ENCODE measurements at places on chromosomes 16 and 17.

DNA sequence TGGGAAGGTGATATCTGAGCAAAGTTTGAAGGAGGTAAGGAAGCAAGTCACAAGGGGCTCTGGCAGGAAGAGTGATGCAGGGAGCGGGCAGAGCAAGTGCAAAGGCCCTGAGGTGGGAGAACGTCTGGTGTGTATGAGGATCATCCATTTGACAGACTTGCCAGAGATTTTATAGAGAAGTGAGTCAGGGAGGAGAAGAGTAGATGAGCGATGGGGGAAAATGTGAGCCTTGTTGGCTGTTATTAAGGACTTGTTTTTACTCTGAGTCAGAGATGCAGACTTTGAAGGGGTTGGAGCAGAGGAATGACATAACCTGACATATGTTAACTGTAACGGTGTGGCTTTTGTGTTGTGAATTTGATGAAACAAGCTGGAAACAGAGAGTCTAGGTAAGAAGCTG is 3.5 kb upstream of the CLEC10A start:
- no peak for DNase-seq

GRCh38 chr17:39628655-39629493 is 2.1 kb downstream of the PPP1R1B start:
- no peak for DNase-seq

DNA sequence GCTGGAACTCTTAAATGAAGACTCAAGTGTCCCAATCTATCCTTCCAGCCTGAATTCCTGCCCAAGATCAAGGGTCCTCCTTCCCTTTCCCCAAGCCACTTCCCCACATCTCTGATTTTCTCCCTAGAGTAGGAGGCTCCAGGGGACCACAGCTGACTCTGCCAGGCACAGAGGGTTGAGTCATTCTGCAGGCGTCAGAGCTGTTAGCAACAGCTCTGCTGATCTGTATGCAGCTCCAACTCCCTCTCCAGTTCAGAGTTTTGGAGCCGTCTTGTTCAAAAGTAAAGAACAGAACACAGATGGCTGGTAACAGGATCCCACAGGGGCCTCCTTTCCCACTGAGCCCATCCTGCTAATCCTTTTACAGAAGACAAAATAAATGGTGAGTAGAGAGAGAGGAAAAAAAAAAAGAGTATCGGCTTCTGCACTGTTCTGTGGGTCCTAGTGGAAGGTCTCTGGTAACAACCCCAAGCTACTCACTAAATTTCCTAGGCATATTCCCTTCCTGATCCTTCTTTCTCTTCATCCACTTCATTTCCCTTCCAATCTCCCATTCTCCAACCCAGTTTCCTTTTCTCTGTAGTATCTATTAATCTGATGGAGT is 13.4 kb upstream of the TAOK1 start:
- no peak for DNase-seq

- DNase-seq = no peak
Measured at GRCh38 chr17:7835814-7836595, 2.0 kb downstream of the KDM6B start.

- no peak for DNase-seq
Measured at GRCh38 chr17:78651554-78651953, 74.4 kb upstream of the DNAH17 start.

DNA sequence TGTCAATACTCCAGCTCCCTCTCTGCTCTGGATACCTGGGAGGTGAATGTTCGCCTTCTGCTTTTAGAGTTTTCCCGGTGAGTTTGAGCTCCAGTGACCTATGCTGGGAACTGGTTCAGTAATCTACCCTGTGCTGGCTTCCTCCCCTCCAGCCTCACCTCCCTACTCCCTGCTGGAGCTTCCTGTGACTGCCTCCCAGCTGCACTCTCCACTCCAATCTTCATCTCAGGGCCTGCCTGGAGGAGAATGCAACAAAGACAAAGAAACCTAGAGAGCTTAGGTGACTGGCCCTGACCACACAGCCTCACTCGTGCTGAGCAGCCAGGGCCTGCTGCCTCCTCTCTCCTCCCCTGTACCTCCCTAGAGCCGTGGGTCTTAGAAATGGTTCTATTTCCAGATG is 101.6 kb upstream of the FOXF1 start:
- no peak for DNase-seq

DNA sequence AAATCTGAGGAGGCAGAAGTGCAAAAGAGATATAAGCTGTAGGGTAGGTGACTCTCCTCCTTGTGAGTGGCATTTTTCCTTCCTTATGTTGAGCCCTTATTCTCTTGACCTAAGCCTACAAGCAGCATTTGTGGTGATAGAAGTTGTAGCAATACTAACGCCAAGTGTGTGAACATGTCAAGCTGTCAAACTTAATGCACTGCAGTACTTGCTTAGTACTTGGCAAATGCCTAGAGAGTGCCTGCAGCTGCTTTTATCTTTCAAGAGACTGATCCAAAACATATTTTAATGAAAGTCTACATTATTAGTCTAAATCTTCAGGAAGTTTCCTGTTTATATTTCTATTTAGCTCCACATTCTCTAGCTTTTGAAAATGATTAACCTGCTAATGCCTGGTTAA is 83.2 kb downstream of the CNTNAP4 start:
- no peak for DNase-seq

- no peak for DNase-seq
Measured at GRCh38 chr16:53546988-53547391, 44.0 kb upstream of the AKTIP start.

DNA sequence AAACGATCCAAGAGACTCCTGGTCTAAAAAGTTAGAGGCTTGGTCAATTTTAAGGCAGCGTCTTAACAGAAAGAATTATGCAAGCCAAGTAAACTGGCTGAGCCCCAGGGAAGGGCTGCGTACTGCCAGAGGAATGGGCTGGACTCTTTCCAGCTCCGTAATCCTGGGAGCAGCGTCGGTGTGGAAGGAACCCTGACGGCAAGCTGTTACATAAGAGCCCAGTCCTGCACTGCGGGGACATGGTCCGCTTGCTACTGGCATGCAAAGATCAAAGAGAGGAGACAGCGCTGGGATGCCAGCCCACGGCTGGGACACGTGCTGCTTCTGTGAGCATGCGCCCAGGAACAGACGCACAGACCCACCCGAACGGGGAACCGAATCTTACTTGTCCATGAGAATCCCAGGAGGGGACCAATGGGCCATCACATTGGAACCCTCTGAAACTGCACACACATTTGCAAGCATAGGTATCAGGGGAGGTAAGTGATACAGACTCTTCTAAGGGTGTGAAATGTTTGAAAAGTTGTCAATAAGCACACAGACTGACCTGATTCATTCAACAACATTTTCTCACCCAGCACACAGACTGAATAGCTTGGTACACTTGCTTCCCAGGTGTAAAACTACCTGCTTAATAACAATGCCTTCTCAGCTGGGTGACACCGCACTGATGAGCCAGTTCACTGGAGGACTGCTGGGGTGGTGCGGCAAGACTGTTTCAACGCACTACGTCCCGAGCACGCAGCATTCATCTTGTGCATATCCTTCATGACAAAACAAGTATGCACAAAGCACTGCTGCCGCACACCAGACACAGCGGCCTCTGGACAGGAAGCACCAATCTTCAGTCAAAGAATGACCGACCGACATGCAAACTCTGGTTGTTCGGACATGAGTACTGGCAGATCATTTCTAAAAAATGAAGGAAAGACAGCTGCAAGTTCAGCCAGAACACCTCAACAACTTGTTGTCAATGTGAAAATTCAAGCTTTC is 94.9 kb downstream of the ANKRD11 start:
- DNase-seq = no peak

GRCh38 chr17:28901866-28902818 is 737 bp downstream of the DHRS13 start:
- no peak for DNase-seq

- no peak for DNase-seq
Measured at GRCh38 chr16:79076047-79076767, 524.3 kb downstream of the MAF start.

DNA sequence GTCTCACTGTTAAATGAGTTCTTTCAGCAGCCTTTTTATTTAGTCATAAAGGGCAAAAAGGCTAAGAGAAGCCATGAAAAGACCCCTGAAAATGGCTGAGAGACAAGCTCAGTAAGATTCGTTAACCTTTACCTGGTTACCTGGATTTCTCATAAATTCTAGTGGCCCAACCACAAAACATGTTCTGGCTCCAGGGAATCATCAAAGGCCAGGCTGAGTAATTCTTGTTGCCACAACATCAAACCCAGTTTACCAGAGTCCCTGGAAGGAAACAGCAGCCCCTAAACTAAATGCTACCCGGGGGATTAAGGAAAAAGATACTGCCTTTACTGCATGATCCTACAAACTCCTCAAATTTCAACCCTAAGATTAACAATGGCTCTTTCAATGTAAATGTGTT is 15.8 kb downstream of the CYTH1 start:
- DNase-seq = no peak

- no peak for DNase-seq
Measured at GRCh38 chr16:5027086-5027485, 6.6 kb downstream of the NAGPA start.

DNA sequence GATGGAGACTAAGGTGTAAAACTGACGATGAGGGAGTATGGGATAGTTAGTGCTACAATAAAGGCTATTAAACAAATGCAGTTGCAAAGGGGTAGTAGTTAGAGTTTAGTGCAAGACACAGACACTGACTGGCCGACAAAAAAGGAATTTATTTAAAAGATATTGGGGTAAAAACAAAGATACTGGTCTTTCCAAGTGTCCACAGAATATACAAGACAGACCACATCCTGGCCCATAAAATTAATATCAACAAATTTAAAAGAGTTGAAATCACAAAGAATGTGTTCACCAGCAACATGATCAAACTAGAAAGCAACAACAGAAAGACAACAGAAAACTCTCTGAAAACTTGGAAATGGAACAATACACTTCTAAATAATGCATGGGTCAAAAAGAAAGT is 54.7 kb downstream of the CFDP1 start:
- no peak for DNase-seq

GRCh38 chr17:78154903-78155811 is 9.0 kb downstream of the C17orf99 start:
- no peak for DNase-seq

DNA sequence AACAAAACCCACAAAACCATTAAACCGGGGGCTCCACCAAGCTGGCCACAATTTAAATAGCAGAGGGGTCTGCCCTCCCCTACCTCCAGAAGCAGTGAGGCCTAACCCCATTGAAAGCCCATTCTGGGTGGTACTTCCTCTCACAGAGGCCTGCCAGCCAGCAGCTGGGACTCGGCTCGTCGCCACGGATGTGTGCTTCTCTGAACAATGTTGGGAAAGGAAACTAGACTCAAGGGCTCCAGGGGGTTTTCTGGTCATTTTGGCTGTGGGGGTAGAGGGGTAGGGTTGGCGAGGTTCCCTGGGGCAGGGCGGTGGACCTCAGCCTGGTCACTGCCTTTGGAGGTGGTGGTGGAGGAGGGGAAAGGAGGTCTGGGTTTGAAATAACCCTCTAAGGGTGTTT is 4.7 kb upstream of the PLCG2 start:
- DNase-seq = no peak

- no peak for DNase-seq
Measured at GRCh38 chr17:44872131-44872768, 24.6 kb downstream of the HIGD1B start.

DNA sequence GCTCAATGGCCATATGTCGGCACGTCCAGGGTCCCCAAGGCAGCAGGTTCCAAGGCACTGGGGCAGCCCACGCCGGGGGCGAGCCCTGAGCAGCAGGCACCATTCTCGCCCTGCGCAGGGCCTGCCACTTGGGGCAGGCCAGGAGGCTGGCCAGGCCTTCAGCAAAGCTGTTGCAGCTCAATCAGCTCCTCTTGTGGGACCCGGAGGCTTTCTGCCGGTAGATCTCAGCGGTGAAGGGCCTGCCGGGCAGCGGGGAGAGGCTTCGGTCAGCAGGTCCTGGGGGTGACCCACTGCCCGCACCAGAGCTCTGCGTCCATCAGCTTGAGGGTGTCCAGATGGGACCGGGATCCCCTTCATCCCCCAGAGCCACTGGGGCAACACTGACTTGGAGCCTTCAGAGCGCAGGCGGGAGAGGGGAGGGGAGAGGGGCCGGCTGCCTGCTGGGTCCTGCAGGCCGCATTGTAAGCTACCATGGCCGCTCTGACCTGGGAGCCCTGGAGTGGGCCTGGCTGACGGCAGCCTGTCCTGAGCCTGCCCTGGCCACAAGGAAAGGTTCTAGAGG is 9.5 kb upstream of the RASD1 start:
- no peak for DNase-seq

DNA sequence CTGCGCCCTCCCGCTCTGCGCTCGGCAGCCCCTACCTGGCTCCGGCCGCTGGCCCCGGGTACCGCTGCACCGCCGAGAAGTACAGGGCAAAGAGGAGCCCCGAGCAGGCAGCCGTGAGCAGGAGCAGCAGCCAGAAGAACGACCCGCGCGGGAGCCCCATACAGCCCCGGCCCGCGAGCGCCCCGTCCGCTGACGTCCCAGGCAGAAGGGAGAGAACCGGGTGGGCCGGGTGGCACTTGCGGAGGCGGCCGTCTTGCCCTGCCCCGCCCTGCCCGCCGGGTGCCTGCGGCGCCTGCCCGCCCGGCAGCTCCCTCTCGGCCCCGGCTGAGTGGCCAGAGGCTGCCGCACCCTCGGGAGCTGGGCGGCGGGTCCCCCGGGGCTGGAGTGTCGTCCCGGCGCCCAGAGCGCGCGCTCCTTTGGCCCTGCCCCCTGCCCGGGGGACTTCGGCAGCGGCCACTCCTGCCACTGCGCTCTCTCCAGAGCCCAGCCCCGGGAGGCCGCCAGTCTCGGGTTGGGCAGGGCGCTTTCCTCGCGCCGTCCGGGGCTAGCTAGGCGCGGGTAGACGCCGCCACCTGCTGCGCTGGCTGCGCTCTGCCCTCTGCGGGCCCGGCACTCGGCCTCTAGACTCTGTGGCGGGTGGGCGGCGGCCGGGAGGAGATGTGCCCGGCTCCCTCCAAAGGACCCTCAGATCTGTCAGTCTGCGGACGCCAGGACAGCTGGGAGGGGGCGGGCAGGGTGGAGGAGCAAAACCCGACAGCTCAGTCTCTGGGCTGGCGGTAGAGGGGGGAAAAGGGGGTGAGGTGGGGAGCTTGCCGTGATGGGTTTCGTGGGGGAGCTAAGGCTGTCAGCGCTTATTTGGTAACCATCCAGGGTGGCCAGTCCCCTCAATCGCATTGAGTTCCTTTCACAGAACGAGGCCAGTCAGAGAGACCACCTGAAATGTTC is at the start of gene ST6GALNAC2:
Gene ST6GALNAC2 (minus strand): TSS at position 212 of the 945 bp plus-strand sequence. CDS start 52 bp downstream, at position 160.
- no peak for DNase-seq

DNA sequence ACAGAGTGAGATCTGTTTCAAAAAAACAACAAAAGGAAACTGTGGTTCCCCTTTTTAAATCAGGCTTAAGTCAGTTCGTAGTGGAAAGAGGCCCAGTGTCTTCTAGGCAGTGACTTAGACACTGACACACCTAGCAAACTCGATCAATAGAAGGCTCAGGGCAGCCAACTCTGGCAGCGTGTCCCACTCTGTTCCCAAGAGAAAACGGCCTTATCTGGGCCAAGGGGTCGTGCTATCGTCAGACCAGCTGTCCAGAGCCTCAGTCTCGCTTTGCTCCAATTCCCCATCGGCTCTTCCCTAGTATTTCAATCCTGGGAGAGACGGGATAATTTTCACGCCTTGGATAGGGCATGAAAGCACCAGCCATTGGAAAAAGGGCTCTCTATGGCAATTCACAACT is 72.9 kb downstream of the SLC5A11 start:
- no peak for DNase-seq

GRCh38 chr17:82205720-82206508 is 6.7 kb downstream of the CCDC57 start:
- peak; percentile 66 for DNase-seq

Data from stimulated activated CD8-positive, alpha-beta memory T cell treated with anti-CD3 and anti-CD28 coated beads, Interleukin-12 subunit alpha, Interleukin-12 subunit beta, amount 100 ng/mL, for 1 hour (primary cell).